ENCODE measurements at places on chromosomes 12 and 14.
A peak's percentile ranks its signal among the peaks of the same experiment; 100 is the strongest.

- no peak for DNase-seq
Measured at GRCh38 chr12:121905746-121906145, 12.6 kb upstream of the CFAP251 start.

DNA sequence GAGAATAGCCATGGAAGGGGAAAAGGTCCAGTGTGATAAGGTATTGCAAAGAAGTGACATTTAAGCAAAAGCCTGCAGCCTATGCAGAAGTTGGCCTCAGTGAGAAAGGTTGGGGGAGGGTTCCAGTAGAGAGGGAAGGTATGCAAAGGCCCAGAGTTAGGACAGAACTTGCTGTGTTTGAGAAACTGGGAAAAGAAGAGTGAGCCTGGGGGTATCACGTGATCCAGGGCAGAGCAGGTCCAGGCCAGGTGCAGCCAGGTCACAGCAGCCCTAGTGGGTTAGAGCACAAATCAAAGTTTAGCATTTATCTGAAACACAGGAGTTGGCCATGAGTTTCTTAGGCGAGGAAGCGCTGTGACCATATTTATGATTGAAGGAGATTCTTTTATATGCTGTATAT lies 1.6 kb downstream of the SERPINA5 start:
- no peak for DNase-seq

GRCh38 chr12:109797905-109798669 lies 35.1 kb downstream of the TRPV4 start:
- peak; percentile 45 for DNase-seq

GRCh38 chr12:25256005-25256404 lies 5.3 kb upstream of the KRAS start:
- no peak for DNase-seq

DNA sequence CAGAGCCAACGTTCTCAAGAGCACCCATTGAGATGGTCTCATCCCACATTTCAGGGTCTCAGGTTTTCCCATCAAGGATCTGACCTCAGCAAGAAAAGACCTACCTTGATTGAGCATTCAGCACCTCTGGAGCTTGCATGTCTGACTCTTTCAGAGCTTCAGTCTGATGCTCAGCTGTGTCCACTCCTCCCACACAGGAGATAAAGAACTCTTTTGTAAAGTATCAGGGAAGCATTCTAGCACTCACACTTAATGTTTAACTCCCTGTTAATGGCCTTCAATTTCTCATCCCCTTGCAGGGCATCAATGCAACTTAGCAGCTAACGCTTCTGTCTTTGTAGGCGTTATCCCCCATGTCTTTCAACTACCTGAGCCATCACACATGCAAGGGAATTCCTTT lies 124.1 kb downstream of the GALC start:
- DNase-seq = no peak

GRCh38 chr14:47194055-47194454 lies 481.4 kb downstream of the MDGA2 start:
- DNase-seq = no peak

DNA sequence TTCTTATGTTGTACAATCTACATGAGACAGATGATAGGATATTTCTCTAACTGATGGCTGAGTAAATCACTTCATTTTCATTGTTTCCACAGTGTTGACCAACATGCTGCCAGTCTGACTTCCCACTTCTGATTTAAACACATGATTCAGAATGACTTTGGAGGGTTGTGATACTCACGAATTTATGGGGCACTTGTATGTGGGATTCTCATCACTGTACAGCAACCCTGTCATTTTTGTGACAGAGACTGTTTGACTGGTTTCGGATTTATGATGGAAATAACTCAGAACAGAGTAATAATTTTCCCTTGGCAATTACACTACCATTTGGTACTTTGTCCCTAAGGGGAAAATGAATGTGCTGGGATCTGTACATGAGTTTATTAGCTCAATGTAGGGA lies 333.8 kb downstream of the TRHDE start:
- no peak for DNase-seq

GRCh38 chr14:94887591-94887990 lies 117.7 kb upstream of the GSC start:
- no peak for DNase-seq

DNA sequence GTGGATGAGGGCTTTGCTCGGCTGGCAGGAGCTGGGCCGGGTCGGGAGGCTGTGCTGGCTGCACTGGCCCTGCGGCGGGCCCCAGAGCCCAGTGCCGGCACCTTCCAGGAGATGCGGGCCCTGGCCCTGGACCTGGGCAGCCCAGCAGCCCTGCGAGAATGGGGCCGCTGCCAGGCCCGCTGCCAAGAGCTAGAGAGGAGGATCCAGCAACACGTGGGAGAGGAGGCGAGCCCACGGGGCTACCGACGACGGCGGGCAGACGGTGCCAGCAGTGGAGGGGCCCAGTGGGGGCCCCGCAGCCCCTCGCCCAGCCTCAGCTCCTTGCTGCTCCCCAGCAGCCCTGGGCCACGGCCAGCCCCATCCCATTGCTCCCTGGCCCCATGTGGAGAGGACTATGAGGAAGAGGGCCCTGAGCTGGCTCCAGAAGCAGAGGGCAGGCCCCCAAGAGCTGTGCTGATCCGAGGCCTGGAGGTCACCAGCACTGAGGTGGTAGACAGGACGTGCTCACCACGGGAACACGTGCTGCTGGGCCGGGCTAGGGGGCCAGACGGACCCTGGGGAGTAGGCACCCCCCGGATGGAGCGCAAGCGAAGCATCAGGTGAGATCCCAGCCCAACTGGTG lies 11.5 kb downstream of the ARHGEF40 start:
- no peak for DNase-seq

DNA sequence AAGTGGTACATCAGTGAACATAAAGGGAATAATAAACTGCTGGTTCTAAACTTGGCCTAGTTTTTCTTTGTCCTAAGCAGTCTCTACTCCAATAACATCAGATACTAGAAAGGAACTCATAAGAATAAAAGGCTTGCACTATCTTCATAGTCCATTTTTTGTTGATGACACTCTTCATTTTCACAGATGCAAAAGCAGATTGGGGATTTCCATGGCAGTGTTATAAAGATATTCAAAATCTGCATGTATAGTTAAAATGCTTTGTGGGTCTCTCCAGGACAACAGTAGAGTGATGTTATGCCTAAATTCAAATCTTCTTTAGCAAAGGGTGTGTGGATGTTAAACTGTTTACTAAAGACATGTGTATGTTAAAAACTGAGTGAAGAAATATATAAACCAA lies 745.8 kb downstream of the TRHDE start:
- no peak for DNase-seq

DNA sequence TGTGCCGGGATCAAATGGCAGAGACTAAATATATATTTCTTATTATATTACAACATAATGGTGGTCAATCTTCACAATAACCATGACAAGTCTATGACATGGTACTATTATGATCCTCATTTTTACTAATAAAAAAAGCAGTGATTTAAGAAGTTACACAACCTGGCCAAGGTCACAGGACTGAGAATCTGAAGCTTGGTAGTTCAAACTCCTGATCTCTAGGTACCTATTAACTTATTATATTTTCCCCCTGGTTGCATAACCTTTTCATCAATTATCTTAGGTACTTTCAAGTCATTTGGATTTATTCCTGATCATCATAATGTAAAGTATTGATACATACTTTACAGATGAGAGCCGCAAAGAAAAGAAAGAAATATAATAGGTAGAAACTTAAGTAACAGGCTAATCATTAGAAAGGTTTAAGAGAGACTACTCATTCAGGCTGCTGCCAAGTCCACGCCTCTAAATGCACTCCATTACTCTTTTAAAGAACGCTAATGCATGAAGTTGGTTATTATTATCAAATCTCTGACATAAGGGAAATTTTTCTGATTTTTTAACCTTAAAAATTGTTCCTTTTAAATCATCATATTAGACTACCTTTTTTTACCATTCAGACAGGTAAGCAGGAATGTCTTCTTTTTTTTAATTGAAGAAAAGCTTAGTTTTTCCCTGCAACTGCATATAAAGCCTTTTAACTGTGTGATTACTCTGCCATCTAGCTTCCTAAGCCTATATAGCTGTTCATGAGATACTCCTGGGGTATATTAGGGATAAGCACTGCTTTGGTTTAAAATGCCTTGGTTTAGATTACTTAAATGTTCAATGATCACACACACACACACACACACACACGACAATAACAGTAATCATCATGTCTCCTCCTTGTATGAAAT lies 35.6 kb downstream of the RPS29 start:
- peak; percentile 40 for DNase-seq

GRCh38 chr12:121753844-121754264 lies 39.6 kb downstream of the RHOF start:
- no peak for DNase-seq

GRCh38 chr14:94673071-94673470 lies 60.9 kb downstream of the SERPINA3 start:
- DNase-seq = no peak

DNA sequence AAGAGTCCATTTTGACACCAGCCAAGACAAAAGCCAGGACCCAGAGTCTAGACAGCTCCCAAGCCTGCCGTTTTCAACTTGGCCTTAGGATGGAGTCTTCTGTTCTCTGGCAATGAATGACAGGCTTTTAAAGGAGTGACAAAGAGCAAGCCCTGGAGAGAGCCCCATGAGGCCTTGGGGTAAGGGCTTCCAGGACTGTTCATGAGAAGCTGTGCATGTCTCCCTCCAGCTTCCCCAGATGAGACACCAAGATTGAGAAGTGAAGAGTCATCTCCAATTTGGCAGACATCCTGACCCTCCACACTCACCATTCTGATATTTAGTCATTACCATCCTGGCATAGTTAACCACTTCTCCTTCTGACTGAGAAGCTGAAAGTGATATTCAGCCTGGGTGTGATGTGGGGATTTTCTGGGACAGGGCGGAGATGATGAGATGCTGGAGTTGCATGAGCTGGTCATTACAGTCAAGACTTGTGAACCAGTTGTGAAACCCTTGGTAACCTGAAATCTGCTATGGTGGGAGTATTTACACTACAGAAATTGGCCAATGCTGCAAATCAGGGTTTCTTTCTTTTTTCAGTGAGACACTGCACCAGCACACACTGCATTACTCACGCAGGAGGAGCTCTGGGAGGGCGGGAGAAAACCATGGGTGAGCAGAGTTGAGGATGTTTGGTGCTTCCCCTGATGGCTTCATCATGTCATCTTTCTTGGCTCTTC lies 77.8 kb downstream of the VCPKMT start:
- no peak for DNase-seq

GRCh38 chr12:43893670-43894069 lies 57.8 kb downstream of the TMEM117 start:
- DNase-seq = no peak

DNA sequence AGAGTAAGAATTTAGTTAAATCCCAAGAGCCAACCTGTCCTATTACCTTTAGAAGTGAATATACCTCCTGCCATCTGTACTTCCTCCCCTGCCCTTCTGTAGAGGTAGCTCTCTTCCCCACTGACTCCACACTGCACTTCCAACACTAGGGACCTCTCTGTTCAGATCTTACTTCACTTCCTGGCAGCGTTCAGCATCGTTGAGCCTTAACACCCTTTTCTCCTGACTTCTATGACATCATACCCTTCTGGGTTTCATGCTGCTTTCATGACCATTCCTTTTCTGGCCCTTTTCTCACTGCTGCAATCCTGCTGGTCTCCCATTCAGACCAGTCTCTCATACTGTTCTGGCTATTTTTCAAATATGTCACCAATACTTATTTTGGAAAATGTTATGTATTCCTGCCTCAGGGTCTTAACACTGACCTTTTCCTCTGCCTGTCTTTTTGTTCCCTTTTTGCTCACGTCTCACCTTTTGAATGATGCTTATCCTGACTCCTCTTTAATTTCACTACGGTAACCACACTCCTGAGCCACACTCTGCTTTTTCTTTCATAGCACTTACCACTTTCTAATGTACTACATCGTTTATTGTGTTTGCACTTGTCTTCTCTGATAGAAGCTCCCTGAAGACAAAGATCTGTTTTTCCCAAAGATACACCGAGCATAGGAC lies 67.6 kb downstream of the PLEKHA5 start:
- DNase-seq = no peak

- DNase-seq = peak; percentile 67
Measured at GRCh38 chr12:67068761-67069450, 200.3 kb upstream of the CAND1 start.

DNA sequence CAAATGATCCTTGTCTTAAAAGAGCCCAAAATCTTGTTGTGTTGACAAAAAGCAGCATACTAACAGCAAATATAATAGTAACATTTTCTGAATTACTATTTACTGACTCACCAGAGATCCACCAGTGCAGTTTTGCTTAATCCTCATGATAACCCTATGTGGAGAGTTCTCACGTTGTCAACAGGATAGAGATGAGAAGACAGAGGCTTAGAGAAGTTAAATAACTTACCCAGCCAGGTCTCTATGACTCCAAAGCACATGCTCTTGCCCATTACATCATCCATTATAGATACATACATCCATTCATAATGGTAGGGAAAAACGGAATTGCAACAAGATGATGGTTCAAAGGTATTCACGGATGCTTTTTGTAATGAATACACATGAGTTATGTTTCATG lies 111.9 kb downstream of the PAX9 start:
- no peak for DNase-seq

DNA sequence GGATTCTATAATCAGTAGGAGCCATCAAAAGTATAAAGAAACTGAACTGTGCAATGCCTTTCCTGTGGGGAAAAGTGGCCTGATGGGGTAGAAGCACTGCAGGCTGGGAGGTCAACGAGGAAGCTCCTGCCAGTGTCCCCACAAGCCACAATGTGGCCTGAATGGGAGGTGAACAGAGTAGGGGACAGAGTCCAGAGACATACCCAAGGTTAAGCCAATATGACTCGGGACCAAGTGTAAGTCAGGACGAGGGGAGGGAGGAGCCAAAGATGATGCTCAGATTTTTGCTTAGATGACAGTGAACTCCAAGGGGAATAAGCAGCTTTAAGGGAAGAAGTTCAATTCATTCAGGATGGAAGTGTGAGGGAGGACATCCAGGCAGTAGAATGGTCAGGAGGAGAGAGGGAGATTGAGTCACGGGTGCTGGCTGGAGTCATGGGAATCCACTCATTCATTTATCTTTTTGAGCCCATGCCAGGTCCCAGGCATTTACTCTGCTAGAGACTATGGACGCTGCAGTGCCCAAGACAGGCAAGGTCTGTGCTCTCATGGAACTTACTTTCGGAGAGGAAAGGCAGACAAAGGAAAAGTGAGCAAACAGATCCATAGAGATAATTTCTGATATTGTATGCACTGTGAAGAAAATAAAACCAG lies 29.1 kb downstream of the DPF3 start:
- no peak for DNase-seq

DNA sequence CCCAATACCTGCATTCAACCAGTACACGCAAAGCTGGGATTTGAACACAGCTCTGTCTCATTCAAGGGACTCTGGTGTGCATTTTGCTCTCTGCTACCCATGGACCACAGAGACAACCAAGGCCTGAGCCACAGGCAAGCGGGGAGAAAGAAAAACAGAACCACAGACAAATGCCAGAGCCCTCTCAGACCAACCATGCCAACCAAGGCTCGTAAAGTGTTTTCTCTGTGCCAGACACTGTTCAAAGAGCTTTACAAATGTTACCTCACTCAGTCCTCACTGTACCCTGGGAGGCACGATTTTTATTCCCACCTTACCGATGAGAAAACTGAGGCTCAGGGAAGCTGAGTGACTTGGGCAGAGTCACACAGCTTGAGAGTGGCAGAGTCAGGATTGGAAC lies 32.4 kb upstream of the EML1 start:
- no peak for DNase-seq

- no peak for DNase-seq
Measured at GRCh38 chr12:18284386-18284785, 23.1 kb downstream of the PIK3C2G start.

GRCh38 chr14:103228076-103228806 lies 105.0 kb downstream of the TNFAIP2 start:
- DNase-seq = no peak

- DNase-seq = no peak
Measured at GRCh38 chr12:57247041-57247440, 3.9 kb downstream of the STAC3 start.

- DNase-seq = no peak
Measured at GRCh38 chr14:71250347-71250746, 343.1 kb downstream of the PCNX1 start.

Measured in NCI-H524 (cell line).